ENCODE measurements at places on chromosomes 7 and 10. TPM values are rescaled to one million over a fixed set of nuclear protein-coding genes. Genes with fewer than 3 reads are reported as not detected.

DNA sequence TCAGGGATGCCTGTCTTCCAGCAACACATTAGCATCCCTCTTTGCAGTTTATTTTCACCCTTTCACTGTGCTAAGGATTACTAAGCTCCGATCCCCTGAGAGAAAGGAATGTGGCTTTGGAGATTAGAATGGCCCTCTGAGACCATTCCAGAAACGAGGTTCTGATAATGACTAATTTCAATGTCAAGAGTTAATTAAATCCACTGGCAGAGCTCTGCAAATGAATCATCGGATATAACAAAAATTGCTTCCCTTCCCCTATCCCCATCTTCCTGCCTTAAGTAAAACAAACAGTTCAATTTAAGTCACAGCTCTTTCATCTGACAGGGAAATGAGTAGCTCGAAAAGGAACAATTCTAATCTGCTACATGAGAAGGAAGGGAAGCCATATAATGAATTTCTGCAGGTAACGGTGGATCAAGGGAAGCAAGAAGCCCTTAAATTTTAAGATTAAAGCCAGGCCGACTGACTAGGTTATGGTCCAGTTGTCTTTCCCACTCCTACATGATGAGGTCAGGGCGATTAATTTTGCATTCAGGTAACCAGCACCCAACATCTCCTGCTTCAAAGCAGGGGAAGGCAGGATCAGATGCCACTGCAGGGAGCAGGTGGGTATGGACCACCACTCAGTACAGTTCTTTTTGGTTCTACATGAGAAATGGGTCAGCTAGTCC is 50.5 kb downstream of the MALSU1 start:
- ATAC-seq: peak; percentile 70

DNA sequence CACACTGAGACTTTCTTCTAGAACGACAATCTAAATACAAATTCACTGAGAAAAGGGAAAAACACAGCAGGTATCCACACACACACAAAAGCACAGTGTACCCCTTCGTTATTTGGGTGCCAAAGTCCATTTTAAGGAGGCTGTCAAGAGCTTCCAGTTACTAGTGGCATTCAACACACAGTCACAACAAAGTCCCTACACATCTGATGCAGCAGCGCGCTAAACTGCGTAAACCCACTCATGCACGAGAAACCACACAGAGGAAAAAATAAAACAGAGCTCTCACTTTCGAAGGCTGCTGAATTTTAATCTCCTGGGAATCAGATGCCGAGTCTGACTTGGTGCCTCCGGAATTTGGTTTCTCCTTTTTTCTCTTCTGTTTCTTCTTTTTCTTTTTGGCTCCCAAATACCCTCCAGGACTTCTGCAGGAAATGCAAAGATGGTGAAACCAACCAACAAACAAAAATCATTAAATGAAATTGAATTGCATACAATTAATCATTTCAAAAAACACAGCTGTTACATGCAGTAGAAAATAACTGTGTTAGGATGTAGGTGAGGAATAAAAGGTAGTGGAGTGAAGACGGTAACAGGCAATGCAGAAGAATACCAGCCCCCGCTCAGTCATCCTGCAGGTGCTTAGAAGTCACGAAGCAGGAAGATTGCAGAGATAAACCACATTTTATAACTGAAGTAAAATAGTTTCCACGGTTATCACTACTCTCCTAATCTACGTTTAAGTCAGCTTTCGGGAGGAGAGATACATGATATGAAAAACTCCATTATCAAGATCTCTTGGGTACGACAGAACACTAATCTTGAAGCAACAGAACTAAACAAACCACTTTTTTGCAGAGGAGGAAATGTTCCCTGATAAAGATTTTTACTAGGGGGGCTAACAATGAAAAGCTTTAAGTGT is 27.1 kb downstream of the NMT2 start:
- no peak for ATAC-seq

- ATAC-seq: no peak
Measured at GRCh38 chr7:64686493-64687184, 20.7 kb downstream of the ZNF107 start.

- no peak for ATAC-seq
Measured at GRCh38 chr10:82515256-82515655, 640.3 kb downstream of the NRG3 start.

Gene TSPAN12
- 9.4 TPM for total RNA-seq
